Anterior cingulate cortex (tissue), 58 donors: ENCODE measurements at places on chromosomes 7 and 10.

GRCh38 chr10:132528064-132528691 is 9.4 kb upstream of the INPP5A start:
- no peak for DNase-seq

DNA sequence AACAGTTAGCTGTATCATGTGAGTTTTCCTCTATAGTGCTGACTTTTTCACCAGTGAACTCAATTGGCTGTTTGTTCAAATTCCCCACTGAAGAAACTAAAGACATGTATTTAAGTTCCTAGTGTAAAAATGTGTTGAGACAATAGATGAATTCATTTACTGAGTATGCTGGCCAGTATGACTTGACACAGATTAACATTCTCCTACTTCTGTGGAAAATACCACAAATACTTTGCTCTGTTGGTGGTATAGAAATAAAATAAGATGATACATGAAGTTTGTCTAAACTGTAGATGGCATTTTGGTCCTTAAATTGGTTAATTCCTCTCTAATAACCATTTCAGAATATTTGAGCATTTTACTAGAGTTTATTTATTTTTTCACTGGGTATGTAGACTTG is 227.7 kb upstream of the TEX47 start:
- DNase-seq: no peak

DNA sequence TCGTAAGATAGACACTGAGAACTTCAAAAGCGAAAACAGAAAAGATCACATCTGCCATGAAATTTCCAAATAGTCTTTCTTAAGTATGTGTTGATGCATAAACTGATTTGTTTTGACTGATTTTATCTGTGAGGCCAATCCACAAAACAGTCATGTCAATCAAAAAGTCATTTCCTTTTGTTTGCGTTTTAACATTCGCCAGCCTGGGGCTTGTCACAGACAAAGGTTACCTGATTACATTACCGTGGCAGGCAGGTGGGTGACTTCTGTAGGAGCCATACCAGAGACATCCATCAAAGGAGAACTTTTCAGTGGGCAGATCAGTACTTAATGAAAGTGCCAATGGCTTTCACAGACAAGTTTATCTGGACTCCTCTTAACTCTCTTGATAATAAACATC is 45.5 kb upstream of the BET1 start:
- no peak for DNase-seq

DNA sequence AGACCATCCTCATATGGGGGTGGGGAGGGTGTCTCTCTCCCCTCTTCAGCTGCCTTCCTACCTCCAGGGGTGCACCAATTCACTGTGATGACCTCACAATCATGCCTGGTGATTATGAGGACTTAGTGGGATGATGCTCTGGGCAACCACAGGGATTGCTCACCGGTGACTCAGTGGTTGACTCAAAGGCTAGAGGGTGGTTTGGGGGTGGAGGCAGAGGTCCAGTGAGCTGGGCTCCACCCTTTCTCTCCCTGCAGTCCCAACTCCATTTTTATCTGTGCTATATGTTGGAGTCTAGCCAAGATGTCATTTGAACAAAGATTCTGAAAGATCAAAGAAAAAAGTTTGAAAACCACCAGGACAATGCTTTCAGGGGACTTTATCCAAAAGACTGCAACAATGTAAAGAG is 286.9 kb downstream of the KCNMA1 start:
- no peak for DNase-seq
